ENCODE measurements at places on chromosomes 2 and 18.

GRCh38 chr2:217711188-217711587 is 291.6 kb downstream of the TNS1 start:
- no peak for DNase-seq

DNA sequence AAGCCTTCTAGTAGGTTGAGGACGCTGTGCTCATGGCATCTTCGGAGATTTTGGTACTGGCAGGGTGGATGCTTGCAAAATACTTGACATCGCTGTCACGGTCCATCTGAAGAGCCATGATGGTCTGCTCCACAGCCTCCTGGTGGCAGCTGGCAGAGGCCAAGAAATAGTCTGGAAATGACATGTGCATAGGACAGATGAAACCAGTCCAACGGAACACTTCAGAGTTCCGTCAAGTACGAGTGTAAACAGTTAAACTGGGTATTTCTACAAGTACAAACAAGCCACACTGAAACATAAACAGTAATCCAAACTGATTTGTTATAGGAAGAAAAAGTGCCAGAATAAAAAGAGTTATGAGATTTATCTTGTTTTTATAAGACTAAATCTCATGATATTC is 66.6 kb downstream of the PPP4R1 start:
- DNase-seq, result no peak

DNA sequence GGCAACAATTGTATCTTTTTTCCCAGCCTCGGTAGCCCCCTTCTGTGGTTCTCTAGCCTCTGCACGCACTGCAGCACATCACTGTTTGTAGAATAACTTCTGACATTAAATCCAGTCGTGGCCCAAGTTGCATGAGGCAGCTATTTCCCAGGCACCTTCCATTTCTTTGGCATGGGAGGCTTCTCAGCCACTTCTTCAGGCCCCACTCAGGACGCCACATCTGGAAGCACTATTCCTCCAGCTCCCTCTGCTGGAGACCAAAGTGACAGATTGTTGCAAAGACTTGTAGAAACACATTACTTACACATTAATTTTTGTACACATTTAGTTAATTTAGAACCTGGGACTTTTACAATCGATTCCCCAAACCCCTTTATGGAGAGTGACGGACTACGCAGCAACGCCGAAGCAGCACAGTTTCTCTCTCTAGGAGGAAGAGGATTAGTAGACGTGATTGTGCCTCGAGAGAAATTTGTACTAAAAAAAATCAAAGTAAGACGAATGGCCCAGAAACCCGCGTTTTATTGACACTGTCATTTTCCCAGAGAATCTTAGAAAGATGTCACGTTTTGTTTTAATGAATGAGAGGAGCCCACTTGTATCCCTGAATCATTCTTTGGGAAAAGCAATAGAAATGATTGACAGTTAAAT is 57.8 kb upstream of the RGPD5 start:
- DNase-seq, result peak; percentile 58

DNA sequence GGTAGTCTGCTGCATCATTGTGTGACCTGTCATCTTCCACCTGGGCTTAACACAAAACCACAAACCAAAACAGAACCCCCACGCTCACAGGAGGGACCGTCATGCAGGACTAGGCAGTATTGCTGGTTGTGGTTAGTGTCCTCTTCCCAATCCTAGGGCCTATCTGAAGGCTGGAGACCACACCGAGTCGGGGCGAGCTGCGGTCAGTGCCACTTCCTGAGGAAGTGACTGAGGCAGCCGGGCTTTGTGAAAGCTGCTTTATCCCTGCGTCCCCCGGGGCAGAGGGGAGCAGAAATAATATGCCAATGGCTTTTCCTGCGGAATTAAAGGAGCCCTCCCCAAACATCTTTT is 22.9 kb downstream of the ZNF532 start:
- DNase-seq, result peak; percentile 91

- DNase-seq, result no peak
These were observed 290.9 kb downstream of the AGAP1 start for GRCh38 chr2:235784788-235785187.

- DNase-seq, result no peak
These were observed 1003.2 kb upstream of the FAM98A start for GRCh38 chr2:34602262-34602661.

GRCh38 chr2:227880460-227880859 is 9.0 kb downstream of the DAW1 start:
- DNase-seq, result no peak

DNA sequence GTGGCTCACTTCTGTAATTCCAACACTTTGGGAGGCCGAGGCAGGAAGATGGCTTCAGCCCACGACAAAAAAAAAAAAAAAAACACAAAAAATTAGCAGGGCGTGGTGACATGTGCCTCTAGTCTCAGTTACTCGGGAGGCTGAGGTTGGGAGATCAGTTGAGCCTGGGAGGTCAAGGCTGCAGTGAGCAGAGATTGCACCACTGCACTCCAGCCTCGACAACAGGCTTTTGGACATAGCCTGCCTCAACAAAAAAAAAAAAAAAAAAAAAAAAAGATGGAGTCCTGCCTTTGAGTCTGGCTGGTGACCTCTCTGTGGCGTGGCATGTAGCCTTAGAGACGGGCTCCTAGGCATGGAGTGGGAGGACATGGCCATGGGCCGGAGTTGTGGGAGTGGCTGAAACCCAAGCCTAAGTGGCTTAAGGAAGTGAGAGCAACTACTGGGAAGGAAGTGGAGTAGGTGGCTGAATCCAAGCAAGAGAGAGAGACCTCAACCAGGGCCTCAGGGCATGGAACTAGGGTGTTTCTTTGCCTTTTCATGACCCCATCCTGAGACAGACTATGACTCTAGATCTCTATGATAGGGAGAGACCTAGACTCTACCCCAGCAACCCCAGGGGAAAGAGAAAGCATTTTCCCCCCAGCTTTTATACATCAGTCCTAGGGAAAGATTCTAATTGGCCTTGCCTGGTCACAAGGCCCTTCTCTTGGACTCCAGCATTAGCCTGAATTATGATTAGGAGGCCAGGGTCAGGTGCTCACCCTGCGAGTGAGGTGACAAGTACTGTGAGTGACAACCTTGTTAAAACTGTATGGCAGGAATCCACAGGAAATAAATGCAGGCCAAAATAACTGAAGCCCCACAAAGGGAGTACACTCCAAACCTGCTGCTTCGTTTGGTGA is 34.2 kb downstream of the NPAS2 start:
- DNase-seq, result peak; percentile 97

DNA sequence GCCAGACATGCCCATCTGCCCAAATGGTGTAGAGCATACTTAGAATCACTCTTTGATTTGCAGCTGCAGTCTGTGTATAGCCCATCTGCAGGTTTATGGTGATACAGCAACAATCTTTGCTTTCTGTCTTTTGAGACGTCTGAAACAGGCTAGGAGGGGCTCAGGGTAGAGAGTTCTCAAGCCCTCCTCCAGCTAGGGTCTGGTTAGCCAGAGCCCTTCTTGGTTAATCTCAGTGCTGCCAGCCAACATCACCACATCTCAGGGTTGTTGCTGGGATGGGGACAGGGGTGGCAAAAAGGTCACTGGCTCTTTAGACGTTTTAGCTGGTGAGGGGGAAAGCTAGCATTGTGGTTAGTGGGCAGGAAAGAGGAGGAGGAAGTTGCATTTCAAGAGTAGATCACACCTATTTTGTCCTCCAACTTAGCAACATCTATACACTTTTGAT is 136.6 kb upstream of the ACAA2 start:
- DNase-seq, result no peak

- no peak for DNase-seq
These were observed at the start of gene PRLH for GRCh38 chr2:237566401-237567235. Gene PRLH, plus strand, starts transcription at chr2:237566574. Its CDS starts 0 bp downstream, at chr2:237566574.

- no peak for DNase-seq
These were observed 43.3 kb downstream of the KCNH7 start for GRCh38 chr2:162795312-162795711.

DNA sequence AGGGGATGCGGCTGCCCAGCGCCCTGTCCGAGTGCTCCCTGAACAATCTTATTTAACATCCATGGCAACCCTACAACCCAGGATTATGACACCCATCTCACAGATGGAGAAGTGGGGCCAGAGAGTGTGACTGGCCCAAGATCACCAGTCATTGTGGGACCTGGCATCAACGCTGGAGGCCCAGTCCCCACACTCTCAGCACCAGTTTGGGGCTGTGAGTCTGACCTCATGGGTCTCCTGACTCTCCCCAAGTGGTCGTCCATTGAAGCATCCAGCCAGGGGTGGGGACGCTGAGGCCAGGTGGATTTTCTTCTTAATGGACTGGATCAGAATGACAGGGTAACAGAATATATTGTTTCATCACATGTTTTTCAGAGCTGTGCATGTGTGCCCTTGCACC is 24.5 kb downstream of the MAL start:
- DNase-seq, result no peak

DNA sequence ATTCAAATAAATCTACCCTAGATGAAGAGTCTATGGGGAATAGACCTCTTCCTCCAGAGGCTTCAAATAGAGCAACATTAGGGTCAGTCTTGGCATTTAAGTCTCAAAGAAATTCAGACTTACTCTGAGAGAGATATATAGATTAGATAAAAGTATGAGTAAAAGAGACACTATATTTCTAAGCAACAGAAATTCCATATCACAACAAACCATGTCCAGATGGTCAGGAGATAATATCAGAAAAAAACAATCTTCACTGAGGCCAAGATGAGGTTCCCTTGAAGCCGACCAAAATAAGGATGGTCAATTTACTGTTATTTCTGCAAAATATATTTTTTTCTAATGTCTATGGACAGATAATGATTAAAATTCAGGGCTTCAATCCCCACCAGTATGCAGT is 89.1 kb upstream of the NOSTRIN start:
- no peak for DNase-seq

DNA sequence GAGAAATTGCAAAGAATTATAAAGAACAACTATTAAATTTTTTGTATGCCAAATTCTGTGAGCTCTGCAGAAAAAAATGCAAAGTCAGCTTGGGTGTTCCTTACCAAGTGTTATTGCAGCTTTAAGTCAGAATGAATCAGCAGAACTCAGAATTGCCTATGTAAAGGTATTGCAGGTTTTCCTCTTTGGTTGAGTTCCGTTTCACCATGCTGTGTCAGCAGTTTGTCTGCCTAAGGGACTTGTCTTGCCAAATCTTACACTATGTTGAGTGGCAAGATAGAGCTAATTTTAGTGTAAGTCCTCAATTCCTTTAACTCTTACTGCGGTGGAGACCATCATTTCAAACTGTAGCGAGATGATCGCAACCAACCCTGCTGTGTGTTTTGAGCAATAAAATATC is 38.8 kb downstream of the ADAM23 start:
- DNase-seq, result no peak
